GM12878 (cell line): ENCODE measurements at places on chromosomes 1 and 21. TPM values are rescaled to one million over a fixed set of nuclear protein-coding genes. Genes with fewer than 3 reads are reported as not detected.

DNA sequence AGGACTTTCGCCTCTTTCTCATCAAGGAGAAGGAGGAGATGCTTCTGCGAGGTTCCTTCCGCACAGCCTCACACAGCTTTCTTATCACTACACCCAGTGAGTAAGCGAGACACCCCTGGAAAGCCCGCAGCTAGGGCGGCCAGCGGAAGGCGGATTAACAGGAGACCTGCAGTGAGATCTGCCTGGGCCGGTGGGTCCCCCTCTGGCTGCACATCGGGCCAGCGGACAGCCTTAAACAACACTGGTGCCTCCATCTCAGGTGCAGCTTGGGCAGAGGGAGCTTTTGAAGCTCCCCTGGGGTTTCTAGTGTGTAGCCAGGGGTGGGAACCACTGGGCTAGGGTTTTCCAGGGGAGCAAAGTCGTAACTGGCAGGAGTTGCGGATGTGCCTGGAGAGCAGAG is 17.5 kb upstream of the MTARC1 start:
- no peak for DNase-seq

GRCh38 chr1:230317823-230318819 is 108.0 kb downstream of the PGBD5 start:
- no peak for DNase-seq

DNA sequence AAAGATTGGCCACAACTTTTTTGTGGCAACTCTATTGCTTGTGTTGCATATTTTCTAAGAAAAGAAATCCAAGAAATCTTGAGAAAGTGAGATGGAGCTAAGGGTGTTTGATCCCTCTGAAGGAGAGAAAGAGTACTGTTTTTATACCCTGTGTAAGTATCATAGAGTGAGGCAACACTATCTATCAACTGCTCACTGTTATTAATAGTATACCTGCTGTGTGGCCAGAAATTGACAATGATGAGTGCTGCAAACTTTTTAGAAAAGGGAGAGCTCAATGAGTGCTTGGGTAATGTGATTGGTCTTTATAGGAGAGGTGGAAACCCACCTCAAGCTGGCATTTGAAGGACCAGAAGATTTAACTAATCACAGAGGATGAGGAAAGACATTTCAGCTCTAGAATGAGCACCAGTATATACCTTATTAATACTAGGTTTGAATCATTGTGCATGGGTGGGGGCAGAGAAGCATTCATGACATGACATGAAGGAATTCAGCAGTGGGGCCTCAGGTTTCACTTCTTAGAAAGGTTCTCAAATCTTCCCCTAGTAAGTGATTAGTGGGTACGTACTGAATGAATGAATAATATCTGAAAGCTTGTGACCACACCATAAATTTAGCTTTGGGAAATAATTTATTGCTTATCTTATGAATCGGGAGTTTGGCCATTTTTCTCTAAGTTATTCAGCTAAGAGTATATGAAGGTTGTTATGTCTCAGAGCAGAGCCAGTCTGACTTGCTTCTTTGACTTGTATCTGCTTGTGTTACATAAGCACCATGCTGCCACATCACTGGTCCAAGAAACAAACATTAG is 169.2 kb upstream of the SGIP1 start:
- no peak for DNase-seq

DNA sequence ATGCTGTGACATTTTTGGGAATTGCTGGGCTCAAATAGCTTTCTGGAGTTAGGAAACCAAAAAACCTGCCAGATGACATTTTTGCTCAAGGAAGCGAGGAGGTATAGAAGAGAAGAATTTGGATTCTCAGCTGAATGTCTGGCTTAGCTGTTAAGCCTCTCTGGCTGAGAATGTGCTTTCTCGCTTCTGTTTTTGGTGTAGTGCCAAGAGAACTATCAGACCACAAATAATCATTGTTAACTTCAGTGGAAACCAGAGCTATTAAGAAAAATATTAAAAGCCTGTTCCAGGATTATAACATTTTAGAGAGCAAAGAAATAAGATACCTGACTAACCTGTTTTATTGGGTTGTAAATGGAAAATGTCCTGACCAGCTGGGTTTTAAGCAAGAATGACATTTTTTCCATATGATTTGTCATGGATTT is 39.5 kb upstream of the DIPK1A start:
- no peak for DNase-seq

DNA sequence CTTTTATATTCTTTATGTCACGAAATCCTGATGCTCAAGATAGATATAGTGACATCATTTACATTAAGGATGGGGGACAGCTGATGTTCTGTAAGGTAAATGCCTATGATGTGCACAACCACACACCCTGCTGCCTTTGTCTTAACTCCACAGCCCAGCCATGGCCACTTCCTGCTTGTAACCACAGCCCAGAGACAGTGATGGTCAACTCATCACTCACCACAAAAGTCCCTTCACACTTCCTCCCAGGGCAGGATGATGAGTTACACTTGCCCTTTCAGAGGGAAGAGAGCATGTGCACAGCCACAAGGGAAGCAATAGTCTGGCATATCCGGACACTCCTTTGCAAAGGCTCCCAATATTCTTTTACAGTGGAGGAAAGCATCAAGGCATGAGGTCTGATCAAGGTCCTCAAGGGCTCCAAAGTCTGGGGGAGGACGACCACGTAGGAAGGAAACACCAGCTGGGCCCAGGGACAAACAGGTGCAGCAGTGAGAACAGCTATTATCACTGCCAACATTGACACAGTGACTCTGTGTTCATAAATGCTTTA is 53.8 kb downstream of the PLPP3 start:
- DNase-seq, result peak; percentile 79

- DNase-seq, result peak; percentile 9
Observed at GRCh38 chr1:117735045-117735992, 129.5 kb downstream of the TENT5C start.

GRCh38 chr1:222570837-222571236 is 18.9 kb downstream of the TAF1A start:
- no peak for DNase-seq

DNA sequence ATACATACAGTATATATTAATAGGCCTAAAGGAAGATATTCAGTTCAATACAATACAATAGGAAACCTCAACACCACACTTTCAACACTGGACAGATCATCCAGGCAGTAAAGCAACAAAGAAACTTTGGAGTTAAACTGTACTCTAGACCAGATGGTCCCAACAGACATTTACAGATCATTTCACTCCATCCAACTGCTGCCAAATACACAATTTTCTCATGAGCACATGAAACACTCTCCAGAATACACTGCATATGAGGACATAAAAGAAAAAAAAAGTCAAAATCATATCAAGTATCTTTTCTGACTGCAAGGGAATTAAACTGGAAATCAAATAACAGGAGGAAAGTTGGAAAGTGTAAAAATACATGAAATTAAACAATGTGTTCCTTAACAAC is 607.5 kb upstream of the BRINP3 start:
- no peak for DNase-seq

- no peak for DNase-seq
Observed at GRCh38 chr1:225871359-225872074, 10.7 kb downstream of the TMEM63A start.

- peak; percentile 89 for DNase-seq
Observed at GRCh38 chr1:37922767-37923550, 23.9 kb downstream of the INPP5B start.

DNA sequence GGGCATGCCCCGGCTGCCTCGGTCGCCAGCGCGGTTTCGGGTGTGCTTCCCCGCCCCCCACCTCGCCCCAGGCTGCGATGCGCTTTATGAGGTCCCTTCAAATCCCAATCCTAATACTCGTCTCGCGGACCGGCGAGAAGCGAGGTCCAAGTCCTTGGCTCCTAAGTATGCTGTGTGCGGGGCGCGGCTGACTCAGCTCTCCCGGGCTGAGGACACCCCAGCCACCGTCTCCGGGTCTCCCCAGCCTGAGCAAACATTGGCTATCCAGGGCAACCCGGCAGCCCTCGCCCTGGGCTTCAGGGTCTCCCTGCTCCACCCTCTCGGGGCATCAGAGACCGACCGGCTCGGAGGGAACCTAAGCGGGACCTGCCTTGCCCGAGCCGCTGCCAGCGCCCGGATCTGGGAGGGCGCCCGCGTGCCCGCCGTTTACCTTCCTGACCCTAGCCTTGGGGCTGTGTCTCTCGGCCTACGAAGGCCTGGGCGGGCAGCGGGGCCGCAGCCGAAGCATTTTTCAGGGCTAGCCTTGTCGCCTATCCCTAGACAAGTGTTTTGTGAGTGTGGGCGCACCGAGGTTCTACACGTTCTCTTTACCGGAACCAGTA is 1.2 kb downstream of the ITPKB start:
- no peak for DNase-seq

- DNase-seq, result no peak
Observed at GRCh38 chr1:53513846-53514245, 54.6 kb downstream of the DMRTB1 start.

GRCh38 chr1:78240755-78241154 is 195.0 kb downstream of the GIPC2 start:
- no peak for DNase-seq

- DNase-seq, result no peak
Observed at GRCh38 chr1:92211166-92211565, 6.5 kb upstream of the C1orf146 start.

DNA sequence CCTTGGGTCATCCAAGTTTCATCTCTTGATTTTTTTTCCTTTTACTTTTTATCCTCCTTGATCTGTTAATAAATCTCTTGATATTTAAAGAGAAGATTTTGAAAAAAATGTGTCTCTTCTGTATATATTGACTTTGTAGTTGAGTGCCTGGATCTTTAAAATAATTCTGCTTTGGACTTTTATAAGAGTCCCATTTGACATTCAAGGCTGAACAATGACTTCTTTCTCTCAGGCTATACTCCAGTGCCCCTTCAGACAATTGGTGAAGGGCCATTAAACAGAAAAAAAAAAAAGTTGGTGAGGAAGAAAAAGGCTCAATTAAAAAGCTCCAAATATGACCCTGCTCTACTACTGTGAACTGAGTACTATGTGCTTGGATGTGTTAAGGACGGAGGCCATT is 40.9 kb upstream of the CITED4 start:
- DNase-seq, result no peak

DNA sequence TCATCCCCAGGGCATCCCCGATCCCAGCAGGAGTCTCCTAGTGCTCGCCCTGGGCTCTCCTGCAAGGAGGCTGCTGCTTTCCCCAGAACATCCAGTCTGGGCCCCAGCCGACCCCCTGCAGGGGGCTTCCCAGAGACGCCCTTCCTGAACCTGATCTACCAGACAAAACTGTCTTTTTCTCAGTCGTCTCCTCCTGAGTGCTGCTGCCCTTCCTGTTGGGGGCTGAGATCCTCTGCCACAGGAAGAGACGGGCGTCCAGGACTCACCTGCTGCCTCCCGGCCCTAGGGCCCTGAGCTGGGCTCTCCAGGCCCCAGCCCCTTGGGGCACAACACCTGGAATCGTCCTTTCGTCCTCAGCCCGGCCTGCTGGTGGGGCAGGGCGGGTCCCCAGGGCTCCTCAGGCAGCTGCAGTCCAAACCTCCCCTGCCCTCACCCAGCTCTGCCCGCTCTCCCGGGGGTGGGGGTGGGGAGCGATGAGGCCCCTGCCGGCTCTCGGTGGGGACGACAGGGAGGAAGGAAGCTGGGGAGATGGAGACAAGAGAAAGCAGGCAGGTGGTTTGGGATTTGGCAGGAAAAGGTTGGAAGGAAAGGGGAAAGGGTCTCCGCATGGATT is 36.9 kb downstream of the TP73 start:
- DNase-seq, result no peak

GRCh38 chr1:37124501-37124900 is 90.2 kb upstream of the GRIK3 start:
- no peak for DNase-seq

The RCSD1 gene
- 72.7 and 74.6 TPM in 2 replicates for polyA plus RNA-seq

The PTGFR gene
- polyA plus RNA-seq, result not detected in 2 replicates

The ITLN1 gene
- not detected in 2 replicates for polyA plus RNA-seq

The PRMT6 gene
- polyA plus RNA-seq, result 36.3 and 38.6 TPM in 2 replicates

The KPRP gene
- not detected in 2 replicates for polyA plus RNA-seq

The OVAAL gene
- polyA plus RNA-seq, result not detected in 2 replicates

The APCS gene
- polyA plus RNA-seq, result not detected in 2 replicates

The LRRC53 gene
- polyA plus RNA-seq, result not detected in 2 replicates

The PLEKHN1 gene
- not detected in 2 replicates for polyA plus RNA-seq

The ARTN gene
- 0.11 and 0.21 TPM in 2 replicates for polyA plus RNA-seq

The DNALI1 gene
- polyA plus RNA-seq, result 0.05 and 0.08 TPM in 2 replicates
